ENCODE measurements at places on chromosomes 13 and 19.

GRCh38 chr19:41238244-41238643 is 19.2 kb downstream of the AXL start:
- no peak for DNase-seq

DNA sequence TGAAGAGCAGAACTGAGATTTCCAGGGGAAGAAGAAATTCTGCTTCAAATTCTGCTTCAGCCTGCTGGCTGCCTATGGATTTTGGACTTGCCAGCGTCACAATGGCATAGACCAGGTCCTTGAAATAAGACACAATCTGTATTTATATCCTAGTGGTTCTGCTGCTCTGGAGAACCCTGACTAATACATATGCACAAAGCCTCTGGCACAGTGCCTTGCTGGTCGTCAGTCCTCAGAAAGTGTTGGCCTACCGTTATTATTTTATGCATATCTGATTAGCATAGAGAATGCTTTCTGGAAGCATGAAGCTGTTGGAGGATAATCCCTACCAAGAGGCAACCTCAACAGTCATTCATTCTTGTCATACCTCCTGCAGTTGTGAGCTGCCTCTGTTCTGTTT is 213.7 kb downstream of the B3GLCT start:
- no peak for DNase-seq

DNA sequence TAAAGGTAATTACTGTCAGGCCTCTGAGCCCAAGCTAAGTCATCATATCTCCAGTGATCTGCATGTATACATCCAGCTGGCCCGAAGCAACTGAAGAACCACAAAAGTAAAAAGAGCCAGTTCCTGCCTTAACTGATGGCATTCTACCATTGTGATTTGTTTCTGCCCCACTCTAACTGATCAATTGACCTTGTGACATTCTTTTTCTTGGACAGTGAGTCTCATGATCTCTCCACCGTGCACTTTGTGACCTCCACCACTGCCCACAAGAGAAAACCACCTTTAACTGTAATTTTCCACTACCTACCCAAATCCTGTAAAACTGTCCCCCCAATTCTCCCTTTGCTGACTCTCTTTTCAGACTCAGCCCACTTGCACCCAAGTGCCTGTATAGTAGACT is 17.2 kb upstream of the CXCL17 start:
- DNase-seq = no peak

GRCh38 chr13:65456150-65456912 is 1773.8 kb downstream of the PCDH9 start:
- no peak for DNase-seq

DNA sequence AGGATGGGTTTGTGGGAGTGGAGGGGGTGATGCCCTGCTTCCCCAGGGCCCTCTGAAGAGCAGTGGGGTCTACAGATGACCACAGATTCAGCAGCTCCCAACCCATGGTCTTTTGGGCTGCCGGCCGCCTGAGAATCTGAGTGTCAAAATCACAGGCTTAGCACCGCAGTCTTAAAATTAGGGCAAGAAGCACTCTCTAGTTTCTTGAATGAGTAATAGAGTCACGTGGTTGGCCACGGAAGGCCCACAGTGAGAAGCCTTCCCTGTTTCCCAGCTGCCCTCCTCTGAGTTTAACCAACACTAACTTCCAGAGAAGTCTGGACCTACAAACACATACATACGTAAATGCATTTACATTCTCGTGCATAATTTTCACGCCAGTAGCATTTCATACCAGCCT is 5.2 kb downstream of the PRMT1 start:
- no peak for DNase-seq

DNA sequence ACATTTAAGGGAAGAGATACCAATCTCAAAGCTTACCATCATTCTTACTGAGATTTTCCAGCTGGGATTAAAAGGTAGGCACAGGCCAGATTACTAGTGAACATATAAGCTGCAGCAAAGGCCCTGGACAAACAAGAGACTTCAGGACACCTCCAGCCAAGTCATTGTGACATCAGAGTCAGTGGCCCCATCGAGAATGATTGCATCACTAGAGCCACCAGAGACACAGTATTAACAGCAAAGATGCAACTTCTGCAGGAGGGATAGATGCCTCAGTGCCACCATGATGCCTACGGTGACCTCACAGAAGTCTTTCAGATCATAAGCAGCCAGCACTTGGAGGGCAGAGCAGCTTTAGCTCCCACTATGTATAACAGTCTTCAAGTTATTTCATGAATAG is 8.6 kb downstream of the RUBCNL start:
- no peak for DNase-seq

- DNase-seq = no peak
Observed at GRCh38 chr19:5480427-5480836, 25.2 kb downstream of the ZNRF4 start.

DNA sequence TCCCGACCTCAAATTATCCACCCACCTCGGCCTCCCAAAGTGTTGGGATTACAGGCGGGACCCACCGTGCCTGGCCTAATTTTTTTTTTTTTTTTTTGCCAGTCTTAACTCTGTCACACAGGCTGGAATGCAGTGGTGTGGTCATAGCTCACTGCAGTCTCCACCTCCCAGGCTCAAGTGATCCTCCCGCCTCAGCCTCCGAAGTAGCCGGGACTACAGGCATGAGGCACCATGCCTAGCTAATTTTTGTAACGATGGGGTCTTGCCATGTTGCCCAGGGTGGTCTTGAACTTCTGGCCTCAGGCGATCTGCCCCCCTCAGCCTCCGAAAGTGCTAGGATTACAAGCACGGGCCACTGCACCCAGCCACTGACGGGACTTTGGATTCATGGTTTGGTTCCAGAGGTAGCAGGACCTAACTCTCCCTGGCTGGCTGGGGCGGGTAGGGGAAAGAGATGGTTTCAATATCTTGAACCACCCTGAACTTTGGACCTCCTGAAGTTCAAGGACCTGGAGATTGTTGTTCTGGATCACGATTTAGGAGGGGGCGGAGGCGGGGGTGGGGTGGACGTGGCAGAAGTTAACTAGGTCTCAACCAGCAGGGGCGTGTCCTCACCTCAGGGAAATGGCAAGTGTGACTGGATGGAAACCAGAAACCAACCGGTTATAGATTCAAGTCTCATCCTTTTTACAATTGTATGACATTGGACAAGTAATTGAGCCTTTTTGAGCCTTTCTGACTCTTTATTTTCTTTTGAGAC is 40.8 kb downstream of the IER2 start:
- no peak for DNase-seq

GRCh38 chr19:3637621-3638020 is 11.0 kb upstream of the CACTIN start:
- no peak for DNase-seq

DNA sequence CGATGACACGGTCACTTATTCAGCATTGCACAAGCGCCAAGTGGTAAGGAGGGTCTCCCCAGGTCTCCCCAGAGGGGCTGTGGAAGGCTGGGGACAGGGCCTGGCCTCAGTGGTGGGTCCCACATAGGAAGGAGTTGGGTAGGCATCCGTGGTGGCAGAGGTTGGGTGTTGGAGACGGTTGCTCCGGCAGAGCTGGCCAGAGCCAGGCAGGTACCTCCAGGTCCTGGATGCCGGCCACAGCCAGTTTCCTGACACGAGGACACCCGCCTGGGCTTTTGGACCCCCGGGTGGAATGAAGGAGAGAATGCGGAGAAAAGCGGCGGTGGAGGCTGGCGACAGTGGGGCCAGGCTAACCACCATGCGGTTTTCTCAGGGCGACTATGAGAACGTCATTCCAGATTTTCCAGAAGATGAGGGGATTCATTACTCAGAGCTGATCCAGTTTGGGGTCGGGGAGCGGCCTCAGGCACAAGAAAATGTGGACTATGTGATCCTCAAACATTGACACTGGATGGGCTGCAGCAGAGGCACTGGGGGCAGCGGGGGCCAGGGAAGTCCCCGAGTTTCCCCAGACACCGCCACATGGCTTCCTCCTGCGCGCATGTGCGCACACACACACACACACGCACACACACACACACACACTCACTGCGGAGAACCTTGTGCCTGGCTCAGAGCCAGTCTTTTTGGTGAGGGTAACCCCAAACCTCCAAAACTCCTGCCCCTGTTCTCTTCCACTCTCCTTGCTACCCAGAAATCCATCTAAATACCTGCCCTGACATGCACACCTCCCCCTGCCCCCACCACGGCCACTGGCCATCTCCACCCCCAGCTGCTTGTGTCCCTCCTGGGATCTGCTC is 1.3 kb upstream of the FFAR1 start:
- peak; percentile 78 for DNase-seq

- no peak for DNase-seq
Observed at GRCh38 chr13:113736258-113736731, 22.7 kb upstream of the TMEM255B start.

- DNase-seq = no peak
Observed at GRCh38 chr13:70324519-70324918, 216.3 kb upstream of the KLHL1 start.

GRCh38 chr19:800360-801029 is 3.2 kb downstream of the PTBP1 start:
- no peak for DNase-seq

DNA sequence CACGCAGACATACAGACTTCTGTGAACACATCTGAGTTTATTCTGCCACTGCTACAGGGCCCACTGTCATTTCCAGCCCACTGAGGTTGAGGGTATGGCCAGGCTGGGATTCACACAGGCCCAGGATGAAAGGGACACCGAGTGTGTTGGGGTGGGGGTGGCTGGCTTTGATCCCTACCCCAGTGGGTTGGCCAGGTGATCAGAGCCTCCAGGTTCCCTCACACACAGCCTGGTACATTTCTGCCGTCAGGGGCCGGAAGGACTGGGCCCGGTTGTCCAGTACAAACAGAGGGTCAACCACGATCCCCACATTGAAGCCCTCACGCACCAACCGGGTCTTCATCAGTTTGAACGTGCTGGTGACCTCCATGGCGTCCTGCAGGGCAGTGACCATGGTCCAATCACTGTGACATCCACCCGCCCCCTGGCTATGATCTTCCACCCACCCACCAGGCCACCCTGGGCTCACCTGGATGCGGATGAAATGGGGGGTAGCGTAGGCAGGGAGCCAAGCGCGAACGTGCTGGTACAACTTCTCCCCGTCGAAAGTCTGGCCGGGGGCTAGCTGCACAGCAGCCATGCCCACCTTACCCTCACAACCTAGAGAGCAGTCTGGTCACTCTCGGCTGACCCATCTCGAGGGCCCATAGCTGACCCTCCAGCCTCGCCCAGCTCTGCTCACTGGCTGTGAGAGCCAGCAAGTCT is 13.3 kb downstream of the SLC27A5 start:
- no peak for DNase-seq

GRCh38 chr19:6754136-6754535 is 13.1 kb downstream of the SH2D3A start:
- DNase-seq = no peak

GRCh38 chr13:44068169-44068568 is 188.5 kb downstream of the LACC1 start:
- no peak for DNase-seq

DNA sequence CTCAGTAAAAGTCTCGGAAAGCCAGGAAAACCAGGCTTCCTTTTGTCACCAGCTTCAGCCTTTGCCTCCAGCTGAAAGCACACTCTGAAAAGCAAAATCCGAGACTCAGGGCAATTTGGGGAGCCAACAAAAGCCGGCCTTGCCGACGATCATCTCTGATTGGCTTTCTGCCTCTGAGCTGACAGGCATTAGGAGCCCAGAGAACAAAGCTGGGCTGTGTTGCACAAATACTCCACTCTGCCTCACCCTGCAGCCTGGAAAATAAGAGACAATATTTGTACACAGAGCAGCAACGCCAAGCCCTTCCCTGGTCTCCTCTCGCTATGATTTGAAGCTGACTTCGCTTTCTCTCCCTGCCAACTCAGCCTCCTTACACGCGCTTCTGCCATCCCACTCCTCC is 46.9 kb downstream of the CACNA1A start:
- DNase-seq = no peak

DNA sequence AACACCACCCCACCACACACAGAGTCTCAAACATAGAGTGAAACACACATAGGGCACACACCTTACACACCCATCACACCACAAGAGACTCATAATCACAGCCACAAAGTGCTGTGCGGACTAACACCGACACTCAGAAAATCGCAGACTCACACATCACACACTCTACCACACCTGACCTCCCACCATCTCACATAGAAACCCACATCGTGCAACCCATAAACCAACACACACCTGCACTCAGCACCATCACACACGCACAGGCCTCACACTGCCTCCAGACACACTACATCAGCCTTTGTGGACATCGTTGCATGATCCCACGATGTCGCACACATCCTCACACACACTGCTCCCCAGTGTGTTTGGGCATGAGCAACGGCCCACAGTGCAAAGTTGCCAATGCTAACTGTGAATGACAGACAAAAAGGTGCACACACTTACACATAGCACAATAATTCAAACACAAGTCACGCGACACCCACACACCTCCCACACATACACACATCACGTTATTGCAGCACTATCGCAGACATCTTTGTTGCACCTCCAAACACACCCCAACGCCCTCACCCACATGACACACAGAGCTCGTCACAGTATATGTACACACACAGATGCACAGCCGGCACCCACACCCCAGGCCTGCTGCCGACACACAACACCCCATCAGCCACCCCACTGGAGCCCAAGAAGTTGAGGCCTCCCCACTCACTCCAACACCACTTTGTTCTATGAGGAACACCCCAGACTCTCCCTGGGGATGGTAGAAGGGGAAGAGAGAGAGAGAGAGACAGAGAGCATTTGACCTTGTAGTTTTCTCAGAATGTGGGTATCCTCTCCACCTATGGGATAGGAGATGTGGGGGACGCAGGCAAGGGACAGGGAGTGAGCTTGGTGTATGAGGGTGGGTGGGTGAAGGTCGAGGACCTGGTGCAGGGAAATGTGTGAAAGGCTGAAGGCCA is 1.2 kb upstream of the ATP1A3 start:
- DNase-seq = no peak

- no peak for DNase-seq
Observed at GRCh38 chr19:13906521-13906904, 512 bp downstream of the CC2D1A start.

DNA sequence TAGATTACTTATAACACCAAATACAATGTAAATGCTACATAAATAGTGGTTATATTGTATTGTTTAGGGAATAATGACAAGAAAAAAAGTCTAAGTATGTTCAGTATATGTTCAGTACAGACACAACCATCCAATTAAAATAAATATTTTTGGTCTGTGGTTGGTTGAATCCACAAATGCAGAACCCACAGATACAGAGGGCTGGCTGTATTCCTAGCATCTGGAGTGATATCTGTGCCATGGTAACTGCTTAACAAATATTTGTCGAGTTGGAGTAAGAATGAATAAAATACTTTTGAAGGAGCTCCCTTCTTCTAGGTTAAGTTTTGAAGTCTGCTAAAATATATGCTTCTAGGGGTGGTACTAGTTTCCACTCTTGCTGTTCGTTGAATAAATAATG is 241.0 kb downstream of the KLF5 start:
- no peak for DNase-seq

- peak; percentile 73 for DNase-seq
Observed at GRCh38 chr19:1860042-1860775, 3.2 kb downstream of the KLF16 start.
